ENCODE measurements at places on chromosomes 3 and 15.

DNA sequence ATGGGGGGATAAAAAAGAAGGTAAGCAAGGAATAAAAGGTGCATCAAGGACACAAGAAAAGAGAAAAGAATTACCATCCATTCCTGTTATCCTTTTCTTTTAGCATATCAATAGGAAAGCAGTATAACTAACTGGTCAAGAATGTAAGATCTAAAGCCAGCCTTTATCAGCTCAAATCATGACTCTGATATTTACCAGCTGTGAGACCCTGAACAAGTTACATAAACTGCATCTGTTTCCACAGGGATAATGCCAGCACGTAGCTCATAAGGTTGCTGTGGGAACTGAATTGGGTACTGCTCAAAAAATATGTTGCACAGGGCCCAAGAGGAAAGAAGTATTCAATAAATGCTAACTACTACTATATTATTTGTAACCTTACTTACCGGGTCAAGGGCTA lies 1092.2 kb upstream of the CFAP20DC start:
- no peak for DNase-seq

DNA sequence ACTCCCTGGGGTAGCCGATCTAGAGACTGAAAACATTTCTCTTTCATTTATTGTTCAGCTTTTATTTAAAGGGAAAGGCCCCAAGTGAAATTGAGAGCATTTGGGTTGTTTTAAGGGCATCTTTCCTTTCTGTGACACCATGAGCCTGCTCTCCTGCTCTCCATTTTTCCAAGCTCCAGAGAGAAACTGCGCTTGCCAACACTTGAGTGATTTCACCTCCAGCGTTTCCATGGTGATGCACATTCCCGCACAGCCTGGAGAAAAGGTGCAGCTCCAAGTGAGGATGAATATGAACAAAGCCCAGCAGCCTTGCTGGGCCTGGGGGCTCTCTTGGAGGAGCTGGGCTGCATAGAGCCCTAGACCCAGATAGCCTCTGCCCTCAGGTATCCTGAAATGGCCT lies 159.2 kb upstream of the PPP2R3A start:
- DNase-seq: no peak

GRCh38 chr3:13115576-13115910 lies 42.3 kb upstream of the IQSEC1 start:
- no peak for DNase-seq

DNA sequence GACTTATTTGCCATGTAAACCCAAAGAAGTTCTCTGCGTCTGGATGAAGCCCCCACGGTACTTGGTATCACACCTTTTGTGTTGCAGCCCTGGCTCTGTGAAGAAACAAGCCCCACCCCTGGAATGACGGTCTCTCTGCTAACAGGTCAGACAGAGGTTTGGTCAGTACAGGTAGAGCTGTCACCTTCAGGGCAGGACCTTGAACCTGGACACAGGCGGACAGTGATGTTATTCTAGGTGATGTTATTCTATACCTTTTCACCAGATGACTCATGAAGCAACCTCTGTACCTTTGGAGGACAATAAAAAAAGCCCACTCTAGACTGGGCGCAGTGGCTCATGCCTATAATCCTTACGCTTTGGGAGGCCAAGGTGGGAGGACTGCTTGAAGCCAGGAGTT lies 11.0 kb upstream of the GMPPB start:
- no peak for DNase-seq

GRCh38 chr3:104106276-104106675 lies 1260.4 kb upstream of the ALCAM start:
- DNase-seq: no peak

DNA sequence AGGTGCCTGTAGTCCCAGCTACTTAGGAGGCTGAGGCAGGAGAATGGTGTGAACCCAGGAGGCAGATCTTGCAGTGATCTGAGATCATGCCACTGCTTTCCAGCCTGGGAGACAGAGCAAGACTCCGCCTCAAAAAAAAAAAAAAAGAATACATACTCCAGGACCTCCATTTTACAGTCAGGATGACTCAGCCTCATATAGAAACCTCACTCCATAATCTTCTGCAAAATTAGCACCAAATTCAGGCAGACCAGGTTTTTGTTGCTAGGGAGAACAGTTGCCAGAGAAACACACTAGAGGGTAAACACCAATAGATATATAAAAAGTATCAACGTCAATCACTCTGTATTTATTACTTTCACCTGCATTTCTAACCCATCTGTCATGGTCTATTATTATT lies 28.3 kb upstream of the AP3B2 start:
- DNase-seq: no peak

GRCh38 chr3:153970047-153970446 lies 151.1 kb upstream of the ARHGEF26 start:
- DNase-seq: no peak

DNA sequence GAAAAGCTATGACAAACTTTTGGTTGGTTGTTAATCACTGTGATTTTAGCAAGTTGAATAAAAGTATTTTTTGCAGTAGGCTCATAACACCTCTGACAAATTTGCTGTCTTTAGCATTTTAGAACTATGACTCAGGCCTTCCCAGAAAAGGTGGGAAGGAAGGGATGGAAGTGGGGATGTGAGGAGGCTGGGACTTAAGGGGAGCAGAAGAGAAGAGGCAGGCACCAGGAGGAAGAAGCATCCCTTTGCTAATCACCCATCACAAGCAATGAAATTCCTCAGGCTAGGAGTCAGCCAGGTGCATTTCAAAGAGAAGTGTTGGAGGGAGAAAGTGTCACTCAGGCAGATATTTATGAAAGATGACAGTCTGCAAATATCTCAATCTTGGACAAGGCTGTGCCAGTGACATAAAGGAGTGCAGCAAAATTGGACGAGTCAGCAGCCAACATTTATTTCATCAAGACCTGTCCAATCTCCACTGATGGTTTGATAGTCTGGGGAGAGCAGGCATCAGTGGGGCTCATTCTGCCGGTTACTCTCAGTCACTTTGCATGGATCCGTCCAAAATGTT lies 337.3 kb upstream of the ARRDC4 start:
- no peak for DNase-seq

DNA sequence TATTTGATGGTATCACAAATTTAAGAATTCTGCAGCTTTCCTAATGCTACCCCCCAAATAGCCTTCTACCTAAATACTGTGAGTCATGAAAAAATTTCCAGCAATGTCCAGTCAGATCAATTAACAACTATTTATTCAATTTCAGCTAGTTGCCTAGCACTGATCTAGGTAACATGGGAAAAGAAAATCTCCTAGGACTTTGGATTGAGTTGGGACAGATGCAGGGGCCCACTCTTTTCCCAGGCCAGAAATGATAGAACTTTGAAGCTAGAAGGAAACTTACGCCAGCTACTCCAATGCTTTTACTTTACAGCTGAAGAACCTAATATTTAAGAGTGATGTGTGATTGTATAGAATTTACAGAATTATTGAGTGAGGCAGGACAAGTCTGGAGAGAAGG lies 196.3 kb downstream of the FMN1 start:
- no peak for DNase-seq

DNA sequence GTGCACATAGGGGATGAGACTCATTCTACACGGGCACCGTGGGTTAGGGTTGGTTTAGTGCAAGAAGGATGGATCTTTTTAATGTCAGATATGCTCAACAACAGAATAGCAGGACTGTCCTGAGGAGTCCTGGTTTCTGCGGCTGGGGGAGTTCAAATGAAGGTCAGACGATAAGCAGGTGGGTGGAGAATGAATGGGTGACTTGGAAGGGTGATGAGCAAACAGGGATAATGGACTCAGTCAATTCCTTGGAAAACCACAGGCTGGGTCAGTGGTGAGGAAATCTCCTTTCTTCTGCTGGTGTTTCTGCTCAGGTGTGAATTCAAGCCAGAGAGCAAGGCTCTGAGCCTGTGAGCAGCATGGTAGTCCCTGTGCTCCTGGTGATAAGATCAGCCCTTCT lies 59.9 kb downstream of the MESD start:
- DNase-seq: no peak

GRCh38 chr3:113039546-113039945 lies 48.8 kb downstream of the GTPBP8 start:
- DNase-seq: no peak

DNA sequence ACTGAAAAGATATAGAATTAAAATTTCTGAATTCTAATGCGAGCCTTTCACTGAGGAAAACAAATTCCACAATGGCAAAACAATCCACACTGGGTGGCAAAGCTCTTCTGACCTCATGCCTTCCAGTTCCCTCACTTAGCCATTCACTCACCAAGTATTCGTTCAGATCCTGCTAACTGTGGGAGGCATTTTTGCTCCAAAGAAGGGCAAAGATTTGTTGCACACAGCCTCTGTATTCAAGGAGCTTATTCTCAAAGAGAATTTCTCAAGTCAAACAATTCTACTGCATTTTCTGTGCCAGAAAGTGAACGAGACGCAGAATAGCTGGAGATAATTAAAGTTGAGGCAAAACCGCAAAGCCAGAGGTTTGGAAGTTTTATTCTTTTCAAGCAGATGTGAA lies 77.3 kb downstream of the CPNE4 start:
- no peak for DNase-seq

DNA sequence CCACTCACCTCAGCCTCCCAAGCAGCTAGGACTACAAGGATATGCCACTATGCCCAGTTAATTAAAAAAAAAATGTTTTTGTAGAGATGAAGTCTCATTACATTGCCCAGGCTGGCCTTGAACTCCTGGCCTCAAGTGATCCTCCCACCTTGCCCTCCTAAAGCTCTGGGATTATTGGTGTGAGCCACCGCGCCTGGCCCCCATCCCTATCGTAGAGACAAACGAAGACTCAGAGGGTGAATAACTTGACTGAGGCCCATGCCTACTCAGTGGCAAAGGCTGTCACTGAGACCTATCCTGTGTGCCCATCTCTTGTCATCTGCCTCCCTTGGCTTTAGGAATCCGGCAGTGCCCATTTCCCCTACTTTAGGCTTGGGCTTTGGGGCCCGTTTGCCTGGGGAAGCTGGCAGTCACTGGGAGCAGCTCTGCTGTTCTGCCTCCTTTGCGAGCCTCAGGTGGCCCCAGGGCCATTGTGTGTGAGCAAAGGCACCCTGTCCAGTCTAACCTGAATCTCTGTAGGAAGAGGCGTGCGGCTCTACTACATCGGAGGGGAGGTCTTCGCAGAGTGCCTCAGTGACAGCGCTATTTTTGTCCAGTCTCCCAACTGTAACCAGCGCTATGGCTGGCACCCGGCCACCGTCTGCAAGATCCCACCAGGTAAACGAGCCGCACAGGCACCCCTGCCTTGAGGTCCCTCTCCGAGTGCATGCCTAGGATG lies 70.1 kb downstream of the AAGAB start:
- no peak for DNase-seq

- no peak for DNase-seq
Observed at GRCh38 chr3:23916152-23916885, 471 bp downstream of the NKIRAS1 start.

DNA sequence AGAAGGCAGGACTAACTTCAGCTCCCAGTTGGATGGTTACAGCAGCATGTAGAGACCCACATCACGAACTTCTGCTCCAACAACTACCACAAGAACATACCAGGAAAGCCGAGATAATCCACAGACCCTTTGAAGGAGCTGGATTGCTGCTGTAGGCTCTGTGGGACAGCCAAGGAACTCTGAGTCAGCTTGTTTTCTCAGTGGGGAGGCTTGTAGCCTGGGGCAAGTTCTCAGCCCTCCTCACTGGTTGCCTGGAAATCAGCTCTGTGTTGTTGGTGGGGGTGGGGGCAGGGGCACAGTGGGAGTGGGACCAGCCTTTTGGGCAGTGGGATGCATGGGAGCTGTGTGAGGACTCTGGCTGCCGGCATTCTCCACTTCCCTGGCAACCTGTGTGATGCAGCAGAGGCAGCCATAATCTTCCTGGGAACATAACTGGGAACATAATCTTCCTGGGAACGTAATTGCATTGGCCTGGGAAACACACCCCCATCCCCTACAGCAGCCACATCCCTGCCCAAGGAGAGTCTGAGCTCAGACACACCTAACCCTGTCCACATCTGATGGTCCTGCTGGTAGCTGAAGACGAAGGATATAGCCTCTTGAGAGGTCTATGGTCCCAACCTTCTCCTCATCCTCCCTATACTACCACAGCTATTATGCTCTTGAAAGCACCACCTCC lies 153.1 kb downstream of the PEAK1 start:
- DNase-seq: no peak

- DNase-seq: no peak
Observed at GRCh38 chr3:62911526-62911925, 36.3 kb upstream of the CADPS start.

- DNase-seq: no peak
Observed at GRCh38 chr3:16928386-16929132, 43.8 kb downstream of the PLCL2 start.

- DNase-seq: no peak
Observed at GRCh38 chr15:65044724-65045481, at the start of gene SLC51B. Gene SLC51B, plus strand, starts transcription at chr15:65045387. Its CDS starts 4,618 bp downstream, at chr15:65050005.

- DNase-seq: no peak
Observed at GRCh38 chr3:86175593-86176444, 815.1 kb downstream of the VGLL3 start.

- no peak for DNase-seq
Observed at GRCh38 chr15:52441841-52442240, 86.8 kb downstream of the MYO5A start.

- DNase-seq: no peak
Observed at GRCh38 chr3:99928771-99929744, 111.4 kb downstream of the CMSS1 start.
